ENCODE measurements at places on chromosomes 7 and 10. TPM values are rescaled to one million over a fixed set of nuclear protein-coding genes. Genes with fewer than 3 reads are reported as not detected.

PNLIPRP3 gene
- not detected for polyA plus RNA-seq

DNA sequence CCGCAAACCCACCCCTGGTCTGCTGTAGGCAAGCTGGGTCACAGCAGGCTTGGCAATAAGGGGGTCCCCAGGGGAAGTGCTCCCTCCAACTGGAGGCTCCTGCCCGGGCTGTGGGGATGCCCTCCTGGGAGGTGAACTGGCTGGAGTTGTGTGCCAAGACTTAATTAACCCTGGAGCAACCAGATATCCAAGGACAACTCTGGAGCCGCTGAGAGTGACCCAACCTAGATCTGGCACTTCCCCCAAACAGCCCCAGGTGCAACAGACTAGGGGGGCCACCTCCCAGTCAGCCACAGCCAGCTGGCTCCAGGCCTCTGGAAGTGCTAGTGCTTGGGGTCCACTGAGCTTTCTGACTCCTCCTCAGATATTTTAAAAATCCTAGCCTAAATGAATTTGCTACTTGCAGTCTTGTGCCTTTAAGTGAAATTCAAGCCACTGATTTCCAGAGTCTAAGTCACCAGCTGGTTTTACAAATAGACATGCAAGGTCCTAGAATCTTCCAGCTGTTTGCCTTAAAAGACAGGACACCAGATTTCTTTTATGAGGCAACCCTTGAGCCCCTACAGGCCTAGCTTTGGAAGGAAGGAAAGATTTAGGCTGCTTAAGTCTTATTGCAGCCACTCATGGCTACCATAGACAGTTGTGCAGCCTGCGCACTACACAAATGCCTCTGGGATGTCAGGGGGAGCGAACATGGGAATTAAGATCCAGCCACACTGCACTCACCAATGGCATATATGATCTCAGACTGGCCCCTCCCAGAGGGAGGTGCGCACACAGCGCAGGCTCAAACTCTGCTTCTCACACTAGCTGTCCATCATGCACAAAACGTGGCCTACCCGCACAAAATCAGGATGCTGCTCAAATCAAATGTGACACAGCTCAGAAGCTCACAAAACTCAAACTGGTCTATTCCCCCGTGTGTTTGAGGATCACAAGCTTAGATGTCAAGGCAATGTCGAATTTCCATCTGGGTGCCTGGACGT lies 42.6 kb upstream of the MYL10 start:
- H3K27me3 ChIP-seq: no peaks in the 10 kb centered on the region
- H3K4me3 ChIP-seq: no peak overlapping the region
- no peaks in the 10 kb centered on the region for H3K4me1 ChIP-seq
- no peak for DNase-seq
- no peak overlapping the region for H3K27ac ChIP-seq

GRCh38 chr10:110353244-110354119 lies 48.8 kb upstream of the SMNDC1 start:
- no peak overlapping the region for H3K27ac ChIP-seq
- peaks cover 43% of the 10 kb centered on the region for H3K4me1 ChIP-seq
- H3K4me3 ChIP-seq: no peak overlapping the region

FKBP6 gene
- polyA plus RNA-seq: not detected

H2BK1 gene
- polyA plus RNA-seq: not detected

DNA sequence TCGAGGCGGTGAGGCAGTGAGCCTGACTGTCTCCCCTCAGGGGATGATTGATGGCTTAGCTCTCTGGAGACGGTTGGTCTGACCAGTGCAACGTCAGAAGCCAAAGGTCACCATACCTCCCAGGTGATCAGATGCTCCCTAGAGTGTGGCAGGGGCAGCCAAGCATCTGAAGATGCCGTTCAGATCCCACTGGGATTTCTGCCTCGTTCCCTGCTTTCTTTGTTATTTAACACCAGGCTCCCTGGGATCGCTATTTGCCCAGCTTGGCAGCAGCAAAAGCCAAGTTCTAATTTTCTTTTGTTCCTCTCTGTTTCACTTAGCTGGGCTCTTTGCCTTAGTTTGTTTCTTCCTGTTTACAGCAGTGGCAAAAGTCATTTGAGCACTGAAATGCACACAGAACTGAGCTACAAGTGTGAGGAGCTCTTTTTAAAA lies 53.5 kb upstream of the SVIL start:
- H3K27ac ChIP-seq: no peak overlapping the region
- H3K27me3 ChIP-seq: no peaks in the 10 kb centered on the region
- H3K4me3 ChIP-seq: no peak overlapping the region
- H3K4me1 ChIP-seq: peaks cover 27% of the 10 kb centered on the region
- no peaks in the 10 kb centered on the region for H3K36me3 ChIP-seq
- no peak for DNase-seq

SORCS1 gene
- polyA plus RNA-seq: not detected

- no peak for DNase-seq
- no peaks in the 10 kb centered on the region for H3K36me3 ChIP-seq
- H3K4me3 ChIP-seq: no peak overlapping the region
- H3K4me1 ChIP-seq: no peaks in the 10 kb centered on the region
Observed at GRCh38 chr10:117972168-117972837, 74.4 kb downstream of the RAB11FIP2 start.

LRRC61 gene
- 21.6 TPM for polyA plus RNA-seq

DNA sequence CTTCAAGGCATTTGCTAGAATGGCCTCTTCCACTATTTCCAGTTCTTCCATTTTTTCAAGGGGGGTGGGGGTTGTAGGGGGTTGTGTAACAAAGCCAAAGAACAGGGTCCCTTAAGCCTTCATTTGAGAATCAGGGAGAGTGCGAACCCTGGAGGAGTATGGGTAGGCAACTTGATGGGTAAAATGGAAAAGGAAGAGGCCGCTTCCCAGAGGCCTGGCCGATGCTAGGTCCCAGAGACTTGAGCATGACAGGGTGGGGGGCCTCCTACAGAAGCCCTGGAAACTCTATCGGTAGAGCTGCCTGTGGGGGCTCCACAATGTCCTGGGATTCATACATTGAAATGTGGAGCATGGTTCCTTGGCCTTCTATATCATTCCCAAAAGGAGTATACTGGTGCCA lies 9.1 kb upstream of the HOXA13 start:
- DNase-seq: no peak
- H3K27me3 ChIP-seq: peaks cover 69% of the 10 kb centered on the region
- H3K36me3 ChIP-seq: no peaks in the 10 kb centered on the region
- peaks cover 4% of the 10 kb centered on the region for H3K4me1 ChIP-seq
- H3K4me3 ChIP-seq: no peak overlapping the region

- DNase-seq: no peak
- H3K4me3 ChIP-seq: no peak overlapping the region
- H3K27ac ChIP-seq: no peak overlapping the region
- no peaks in the 10 kb centered on the region for H3K4me1 ChIP-seq
- H3K36me3 ChIP-seq: no peaks in the 10 kb centered on the region
- H3K27me3 ChIP-seq: no peaks in the 10 kb centered on the region
Observed at GRCh38 chr7:40299097-40299496, 164.3 kb downstream of the SUGCT start.

MMP21 gene
- not detected for polyA plus RNA-seq

ANKRD30A gene
- polyA plus RNA-seq: not detected

DNA sequence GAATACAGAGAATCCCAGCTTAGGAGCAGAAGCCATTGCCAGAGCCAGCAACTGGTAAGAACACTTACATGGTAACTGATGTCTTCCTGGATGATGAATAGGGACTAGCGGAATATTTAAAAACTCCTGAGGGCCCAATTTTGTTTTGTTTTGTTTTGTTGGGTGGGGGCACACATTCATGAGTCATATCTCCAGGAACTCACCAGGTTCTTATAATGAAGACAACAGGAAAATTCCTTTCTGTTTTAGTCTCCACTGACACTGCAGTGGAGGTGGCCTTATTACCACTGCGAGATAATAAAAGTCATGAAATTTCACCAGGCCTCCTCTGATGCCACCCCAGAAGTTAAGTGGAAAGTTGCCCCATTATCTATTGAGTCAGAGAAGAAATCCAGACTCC lies 6.6 kb upstream of the CUZD1 start:
- no peaks in the 10 kb centered on the region for H3K4me1 ChIP-seq
- no peak overlapping the region for H3K4me3 ChIP-seq
- H3K36me3 ChIP-seq: peaks cover 3% of the 10 kb centered on the region

DNA sequence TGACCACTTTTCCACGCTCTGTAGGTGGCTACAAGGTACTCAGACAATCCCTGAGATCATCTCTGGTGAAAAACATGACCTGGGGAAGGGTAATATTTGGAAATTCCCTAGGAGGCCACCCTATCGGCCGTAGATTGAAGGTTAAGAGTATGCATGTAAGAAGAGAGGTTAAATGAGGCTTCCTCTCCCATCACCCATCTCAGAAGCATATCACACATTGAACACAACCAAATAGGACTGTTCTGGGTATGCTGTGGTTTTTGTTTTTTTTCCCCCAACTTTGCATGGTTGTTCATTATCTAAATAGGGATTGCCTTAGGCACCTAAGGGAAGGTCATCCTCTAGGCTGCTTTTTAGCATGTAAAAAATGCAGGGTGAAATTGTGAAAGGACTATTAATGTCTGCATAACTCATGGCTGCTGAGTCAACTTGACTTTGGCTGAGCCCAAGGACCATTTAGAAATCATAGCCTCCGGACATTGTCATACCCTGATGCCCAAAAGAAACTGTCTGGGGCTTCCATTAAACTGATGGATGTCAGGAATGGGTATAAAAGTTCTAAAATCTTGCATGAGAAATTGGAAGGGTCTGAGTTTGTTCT lies 24.7 kb upstream of the ST8SIA6 start:
- no peak for DNase-seq
- H3K4me1 ChIP-seq: no peaks in the 10 kb centered on the region
- no peaks in the 10 kb centered on the region for H3K27me3 ChIP-seq
- no peaks in the 10 kb centered on the region for H3K36me3 ChIP-seq
- no peak overlapping the region for H3K27ac ChIP-seq

DNA sequence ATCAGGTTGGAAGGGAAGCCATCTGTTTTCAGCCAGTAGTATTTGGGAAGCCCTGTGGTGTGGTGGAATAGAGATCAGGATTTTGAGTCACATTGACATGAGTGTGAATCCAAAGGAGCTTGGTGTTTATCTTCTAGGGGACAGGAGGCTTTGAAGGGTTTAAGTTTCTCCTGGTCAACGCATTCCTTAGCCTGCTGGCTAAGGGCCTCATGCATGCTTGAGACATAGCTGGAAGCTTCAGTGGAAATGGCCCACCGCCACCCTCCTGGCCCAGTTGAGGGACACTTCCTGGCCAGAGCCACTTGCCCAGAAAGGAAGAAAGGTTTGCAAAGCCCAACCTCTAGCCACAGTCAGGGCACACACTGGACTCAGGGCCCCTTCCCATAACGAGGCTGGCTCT lies 70.9 kb downstream of the CDK1 start:
- H3K4me3 ChIP-seq: no peak overlapping the region
- DNase-seq: no peak
- no peaks in the 10 kb centered on the region for H3K4me1 ChIP-seq
- no peaks in the 10 kb centered on the region for H3K27me3 ChIP-seq

DNA sequence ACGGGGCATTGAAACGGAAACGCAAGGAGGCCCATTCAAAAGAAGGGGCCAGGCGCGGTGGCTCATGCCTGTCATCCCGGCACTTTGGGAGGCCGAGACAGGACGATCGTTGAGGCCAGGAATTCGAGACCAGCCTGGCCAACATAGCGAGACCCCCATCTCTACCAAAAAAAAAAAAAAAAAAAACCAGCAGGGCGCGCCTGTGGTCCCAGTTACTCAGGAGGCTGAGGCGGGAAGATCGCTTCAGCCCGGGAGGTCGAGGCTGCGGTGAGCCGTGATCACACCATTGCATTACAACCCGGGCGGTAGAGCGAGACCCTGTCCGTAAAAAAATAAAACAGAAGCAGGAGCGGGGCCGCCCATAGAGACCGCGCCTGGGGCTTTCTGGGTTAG lies 396 bp downstream of the PSMG3 start:
- H3K36me3 ChIP-seq: peaks cover 30% of the 10 kb centered on the region
- no peaks in the 10 kb centered on the region for H3K27me3 ChIP-seq
- H3K4me3 ChIP-seq: peak overlapping the region; percentile 90
- peak overlapping the region; percentile 95 for H3K27ac ChIP-seq
- no peak for DNase-seq

DNA sequence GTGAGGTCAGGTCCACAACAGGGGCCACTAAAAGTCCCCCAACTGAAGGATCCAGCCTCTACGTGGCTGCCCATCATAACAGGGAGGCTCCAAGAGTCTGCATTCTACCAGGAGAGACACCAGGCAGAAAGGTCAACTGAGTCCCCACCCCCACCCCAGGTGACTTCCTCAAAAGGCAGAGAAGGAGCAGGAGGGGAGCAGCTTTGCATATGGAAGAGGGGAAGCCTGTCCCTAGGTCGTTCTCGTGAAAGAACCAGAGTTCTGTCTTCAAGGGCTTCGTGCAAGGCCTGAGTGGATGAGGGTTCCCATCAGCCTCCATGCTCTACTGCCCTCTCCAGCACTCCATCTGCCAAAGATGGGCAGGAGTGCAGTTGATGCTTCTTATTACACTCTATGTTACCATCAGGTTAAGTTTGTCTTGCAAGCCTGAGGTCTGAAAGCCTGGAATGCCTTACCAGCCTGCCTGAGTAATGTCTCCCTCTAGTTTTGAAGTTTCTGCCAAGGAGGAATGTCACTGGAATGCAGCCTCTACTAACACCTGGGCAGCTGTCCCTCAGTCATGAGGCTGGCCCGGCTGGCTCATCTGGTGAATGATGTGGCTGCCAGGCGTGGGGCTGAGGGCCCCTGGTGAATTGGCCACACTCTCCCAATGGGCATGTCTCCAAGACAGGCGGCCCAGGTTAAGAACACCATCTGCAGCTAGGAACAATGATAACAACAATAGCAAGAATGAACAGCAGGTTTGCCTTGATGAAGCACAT lies 54.3 kb upstream of the SMNDC1 start:
- DNase-seq: no peak
- H3K27me3 ChIP-seq: no peaks in the 10 kb centered on the region
- no peak overlapping the region for H3K27ac ChIP-seq
- H3K4me1 ChIP-seq: peaks cover 43% of the 10 kb centered on the region

GRCh38 chr7:120070201-120070600 lies 202.8 kb upstream of the KCND2 start:
- DNase-seq: no peak
- H3K27me3 ChIP-seq: no peaks in the 10 kb centered on the region
- no peak overlapping the region for H3K27ac ChIP-seq

Measured in naive thymus-derived CD4-positive, alpha-beta T cell (primary cell).